ENCODE measurements at places on chromosomes 1 and 21. TPM values are rescaled to one million over a fixed set of nuclear protein-coding genes. Genes with fewer than 3 reads are reported as not detected.

The CYP4Z1 gene
- not detected for total RNA-seq

The RNF11 gene
- total RNA-seq, result 78.4 TPM

The LRRC53 gene
- not detected for total RNA-seq

The ETNK2 gene
- total RNA-seq, result 14.4 TPM

The NPPB gene
- not detected for total RNA-seq

GRCh38 chr21:35504951-35505466 lies 455.9 kb upstream of the RUNX1 start:
- no peak for DNase-seq

DNA sequence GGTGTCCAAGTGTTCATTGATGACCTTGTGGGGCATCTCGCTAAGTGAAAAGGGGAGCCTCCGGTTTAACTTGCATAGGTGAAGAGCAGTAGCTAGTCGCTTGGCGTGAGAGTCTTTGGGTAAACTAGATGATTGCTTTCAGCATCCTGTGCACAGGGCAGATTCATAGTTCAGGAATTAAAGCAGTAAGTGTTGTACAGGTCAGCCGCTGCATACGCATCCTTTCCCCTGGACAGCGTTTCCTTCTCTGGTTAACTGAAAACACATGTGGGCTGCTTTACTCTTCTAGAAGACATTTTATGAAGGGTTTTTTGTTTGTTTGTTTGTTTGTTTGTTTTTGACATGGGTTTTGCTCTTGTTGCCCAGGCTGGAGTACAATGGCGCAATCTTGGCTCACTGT lies 12.1 kb downstream of the NDUFV3 start:
- DNase-seq, result no peak

DNA sequence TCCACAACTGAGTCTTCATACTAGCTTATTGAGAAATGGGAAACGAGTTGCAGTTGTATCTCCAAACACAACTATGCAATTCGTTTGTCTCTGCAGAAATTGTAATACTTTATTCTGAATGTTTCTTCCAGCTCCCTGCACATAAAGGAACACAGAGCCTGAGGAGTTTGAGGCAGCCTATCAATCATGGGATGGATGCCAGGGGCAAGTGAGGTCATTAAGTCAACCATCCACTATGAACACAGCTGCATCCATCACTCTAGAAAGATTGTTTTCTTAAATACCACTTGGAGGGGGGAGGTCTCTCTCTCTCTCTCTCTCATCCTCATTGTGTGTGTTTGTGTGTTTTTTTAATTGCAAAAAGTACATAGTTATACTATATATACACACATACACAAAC lies 2.9 kb upstream of the PSMB2 start:
- no peak for DNase-seq

DNA sequence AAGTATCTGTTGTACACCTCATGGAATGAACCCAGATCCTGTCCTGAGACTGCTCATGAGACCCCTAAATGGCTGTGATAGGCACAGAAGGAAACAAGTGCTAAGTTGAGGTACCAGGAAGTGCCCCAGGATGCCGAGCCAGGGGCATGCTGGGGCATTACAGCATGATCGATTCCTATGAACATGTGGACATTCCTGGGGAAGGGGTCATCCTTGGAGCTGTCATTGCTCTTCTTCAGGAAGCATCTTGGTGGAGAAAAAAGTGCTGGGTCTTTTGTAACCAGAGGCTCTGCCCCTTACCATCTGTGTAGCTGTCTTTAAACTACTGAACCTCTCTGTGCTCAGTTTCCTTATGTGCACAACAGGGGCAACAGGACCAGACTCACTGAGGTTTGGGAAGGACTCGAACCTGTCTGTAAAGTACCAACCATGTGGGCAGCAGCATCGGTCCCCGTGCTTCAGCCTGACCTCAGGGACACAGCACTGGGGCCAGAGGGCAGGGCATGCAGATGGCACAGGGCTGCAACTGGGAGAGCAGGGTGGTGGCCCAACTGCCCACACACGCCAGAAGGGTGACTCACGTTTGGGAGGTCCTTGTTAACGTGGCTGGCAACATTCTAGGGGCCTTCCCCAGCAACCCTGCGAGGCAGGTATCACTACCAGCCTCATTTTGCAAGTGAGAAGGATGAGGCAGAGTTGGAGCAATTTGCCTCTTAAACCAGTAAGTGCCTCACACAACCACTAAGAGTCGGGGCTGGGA lies 142.3 kb upstream of the EDN2 start:
- peak; percentile 78 for DNase-seq

DNA sequence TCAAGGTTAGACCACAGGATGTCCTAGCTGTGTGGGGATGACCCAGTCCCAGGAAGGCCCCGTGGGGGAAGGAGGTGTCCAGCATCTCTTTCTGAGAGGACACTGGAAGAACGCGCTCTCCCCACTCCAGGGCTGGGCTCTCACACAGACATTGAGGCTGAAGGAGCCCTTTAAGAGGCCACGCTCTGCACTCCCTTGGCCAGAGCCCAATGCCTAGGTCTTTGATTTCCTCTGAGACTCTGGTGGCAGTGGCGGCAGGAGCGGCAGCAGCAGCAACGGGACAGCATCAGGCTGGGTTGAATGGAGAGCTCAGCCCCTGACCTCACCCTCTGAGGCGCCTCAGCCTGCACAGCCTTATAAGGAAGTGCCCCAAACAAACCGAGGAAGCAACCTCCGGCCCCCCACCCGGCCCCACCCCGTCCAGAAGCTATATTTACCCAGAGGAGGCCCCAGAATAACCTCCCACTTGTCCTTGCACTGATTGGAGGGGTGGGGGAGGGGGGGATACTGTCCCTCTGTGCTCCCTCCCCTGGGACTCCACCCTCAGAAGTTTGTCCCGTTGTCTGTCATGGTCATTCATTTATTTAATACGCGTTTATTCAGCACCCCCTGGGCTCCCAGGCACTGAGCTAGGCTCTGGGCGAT lies 12.3 kb downstream of the NES start:
- no peak for DNase-seq

DNA sequence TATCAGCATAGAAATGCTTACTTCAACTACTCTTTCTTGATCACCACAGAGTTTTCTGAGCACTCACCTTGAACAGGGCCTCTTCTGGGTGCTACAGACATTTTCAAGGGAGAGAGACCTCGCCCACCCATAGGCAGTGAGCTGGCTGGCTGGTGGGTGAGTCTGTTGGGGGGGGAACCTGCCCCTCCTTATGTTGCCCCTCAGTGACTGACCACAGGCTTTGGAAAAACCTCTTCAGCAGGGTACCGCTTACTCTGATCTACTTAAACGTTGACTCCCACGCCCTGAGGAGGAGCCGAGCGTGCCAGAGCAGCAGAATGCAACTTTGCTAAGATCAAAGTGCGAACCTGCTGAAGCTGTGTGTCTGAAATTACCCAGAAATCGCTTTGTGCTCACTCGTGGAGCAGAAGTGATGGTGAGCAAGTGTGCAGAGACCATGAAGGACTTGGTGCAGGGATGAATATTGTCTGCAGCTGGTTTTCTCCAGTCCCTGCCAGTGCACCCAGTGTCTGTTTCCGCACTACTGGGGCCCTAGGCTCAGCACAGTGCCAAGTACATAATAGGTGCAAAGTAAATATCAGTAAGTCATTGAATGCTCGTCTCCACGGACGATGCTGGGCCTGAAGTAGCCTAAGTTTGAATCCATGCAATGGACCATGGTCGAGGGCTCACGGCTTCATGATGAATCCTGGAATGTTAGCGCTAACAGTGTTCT lies 158.7 kb upstream of the IRF2BP2 start:
- no peak for DNase-seq

GRCh38 chr1:2909797-2910196 lies 108.3 kb upstream of the TTC34 start:
- no peak for DNase-seq

GRCh38 chr1:158951956-158952355 lies 20.6 kb downstream of the PYHIN1 start:
- no peak for DNase-seq

Measured in foreskin keratinocyte (primary cell).